ENCODE measurements at places on chromosomes 1 and 21.
A peak's percentile ranks its signal among the peaks of the same experiment; 100 is the strongest.

GRCh38 chr1:18875107-18875795, 15.8 kb upstream of the TAS1R2 start:
- peak; percentile 74 for DNase-seq

DNA sequence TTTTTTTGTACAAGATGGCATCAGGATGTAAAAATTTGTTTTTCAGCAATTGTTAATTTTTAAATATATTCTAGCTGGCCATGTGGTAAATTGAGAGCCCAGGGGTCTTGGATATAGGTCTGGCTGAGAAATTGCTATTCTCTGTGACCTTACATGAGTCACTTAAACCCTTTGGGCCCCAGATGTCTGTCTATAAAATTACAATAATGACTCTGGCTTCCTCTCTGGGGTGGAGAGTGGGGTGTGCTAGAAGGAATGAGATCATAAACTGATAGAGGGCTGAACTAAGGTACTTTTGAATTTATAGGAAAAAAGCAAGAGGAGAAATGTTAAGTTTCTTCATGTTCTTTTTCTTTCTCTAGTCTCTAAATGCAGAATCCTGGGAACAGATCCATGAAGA, 12.4 kb upstream of the TCHH start:
- DNase-seq = no peak

GRCh38 chr1:218679391-218679790, 334.3 kb downstream of the TGFB2 start:
- DNase-seq = no peak

DNA sequence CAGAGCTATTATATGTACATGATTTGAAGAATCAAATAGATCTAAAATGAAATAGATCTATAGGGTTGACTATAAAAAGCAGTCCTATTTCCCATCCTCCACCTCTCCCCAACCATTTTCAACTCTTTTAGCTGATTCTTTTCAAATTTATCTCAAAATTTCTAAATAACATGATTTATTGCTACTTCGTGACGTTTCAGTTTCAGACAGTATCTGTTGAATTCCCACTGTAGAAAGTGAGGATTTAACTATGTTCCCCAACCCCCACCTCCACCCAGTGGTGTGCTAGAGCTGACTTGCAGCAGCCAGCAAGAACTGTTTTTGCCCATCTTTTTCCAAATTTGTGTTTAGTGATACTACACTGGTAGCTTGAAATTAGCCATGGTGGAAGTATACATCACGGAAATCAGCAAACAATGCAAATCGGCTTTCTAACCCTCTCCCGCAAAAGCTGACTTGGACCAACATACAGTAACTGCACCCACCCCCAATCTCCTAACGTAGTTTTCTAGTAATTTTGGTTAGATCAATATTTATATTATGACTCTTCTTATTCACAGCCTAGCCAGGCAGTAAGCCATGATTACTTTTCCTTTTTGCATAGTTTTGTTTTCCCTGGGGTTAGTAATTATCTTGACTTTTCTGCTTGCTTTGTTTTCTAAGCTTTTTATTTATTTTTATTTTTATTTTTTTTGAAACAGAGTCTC, 10.9 kb downstream of the SEMA4A start:
- no peak for DNase-seq

DNA sequence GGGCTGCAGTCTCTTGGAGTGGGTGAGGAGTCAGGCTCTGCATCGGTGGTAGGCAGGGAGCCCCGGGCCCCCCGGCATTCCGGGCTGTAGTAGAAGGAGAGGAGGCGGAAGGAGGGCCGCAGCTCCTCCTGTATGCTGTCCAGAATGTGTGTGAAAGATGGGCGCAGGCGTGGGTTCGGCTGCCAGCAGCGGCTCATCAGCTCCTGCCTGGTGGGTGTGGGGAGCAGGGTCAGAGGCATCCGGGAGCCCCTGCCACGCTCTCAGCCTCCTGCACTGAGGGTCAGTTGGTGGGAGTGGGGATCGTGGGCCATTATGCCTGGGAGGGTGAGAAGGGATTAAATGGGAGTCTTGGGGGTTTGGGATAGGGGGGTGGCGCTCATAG, 18.0 kb downstream of the INSRR start:
- DNase-seq = no peak

DNA sequence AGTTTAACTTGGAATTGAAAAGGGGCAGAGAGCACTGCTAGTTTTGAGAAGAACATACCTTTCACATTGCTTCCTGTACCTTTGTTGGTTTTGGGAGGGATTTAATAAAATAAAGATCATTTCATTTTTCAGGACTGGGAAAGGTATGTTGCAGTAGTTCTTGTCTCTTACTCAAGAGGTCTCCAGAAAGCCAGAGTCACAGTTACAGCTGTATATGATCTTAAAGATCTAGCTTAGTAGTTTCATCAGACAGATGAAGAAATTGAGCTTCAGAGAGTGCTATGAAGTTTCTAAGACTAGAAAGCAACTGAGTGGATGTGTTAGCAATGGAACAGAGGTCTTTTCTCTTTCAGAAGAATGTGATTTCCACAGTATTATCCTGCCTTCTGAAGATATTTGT, 1.0 kb downstream of the OR10K2 start:
- DNase-seq = no peak

GRCh38 chr1:108179018-108179417, 21.1 kb downstream of the SLC25A24 start:
- DNase-seq = no peak

GRCh38 chr1:44425341-44426082, 20.5 kb downstream of the RNF220 start:
- DNase-seq = no peak

DNA sequence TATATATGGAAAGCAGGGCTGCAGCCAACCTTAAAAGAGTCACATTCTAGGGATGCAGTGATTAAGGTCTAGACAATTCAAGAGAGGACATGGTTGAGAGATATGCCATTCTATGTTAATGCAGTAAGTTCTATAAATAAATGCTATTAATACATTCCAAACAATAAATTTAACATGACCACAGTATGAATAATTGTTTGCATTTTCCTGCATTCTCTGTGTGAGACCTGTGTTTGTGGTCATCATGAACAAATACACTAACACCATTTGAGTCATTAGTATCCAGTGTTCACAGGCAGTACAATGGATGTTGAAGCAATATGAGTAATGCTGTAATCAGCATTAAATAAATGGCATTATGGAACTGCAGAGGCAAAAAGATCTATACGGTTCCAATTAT, 5.5 kb upstream of the ZRANB2 start:
- no peak for DNase-seq

GRCh38 chr1:66478116-66478515, 55.8 kb upstream of the SGIP1 start:
- DNase-seq = no peak

DNA sequence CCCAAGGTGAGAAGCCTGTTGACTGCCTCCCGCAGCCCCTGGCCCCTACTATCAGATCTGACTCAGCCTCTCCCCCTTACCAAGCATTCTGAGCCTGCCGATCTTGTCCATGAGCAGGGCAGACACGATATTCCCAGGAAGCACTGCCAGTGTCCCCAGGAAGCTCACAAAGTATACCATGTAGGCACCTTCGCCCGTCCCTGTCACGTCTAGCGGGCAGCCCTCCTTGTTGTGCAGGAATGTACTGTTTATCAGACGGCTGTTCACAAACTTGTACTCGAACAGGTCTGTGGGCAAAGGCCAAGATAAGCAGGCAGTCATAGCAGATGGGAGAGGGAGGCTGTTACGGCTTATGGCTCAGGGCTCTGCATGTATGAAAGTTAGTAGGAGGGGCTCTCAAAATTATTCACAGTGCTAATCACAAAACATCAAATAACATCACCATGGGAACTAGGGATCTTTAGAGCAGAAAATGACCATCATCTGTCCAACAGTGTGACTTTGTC, 7.3 kb downstream of the BOLA1 start:
- DNase-seq = no peak

DNA sequence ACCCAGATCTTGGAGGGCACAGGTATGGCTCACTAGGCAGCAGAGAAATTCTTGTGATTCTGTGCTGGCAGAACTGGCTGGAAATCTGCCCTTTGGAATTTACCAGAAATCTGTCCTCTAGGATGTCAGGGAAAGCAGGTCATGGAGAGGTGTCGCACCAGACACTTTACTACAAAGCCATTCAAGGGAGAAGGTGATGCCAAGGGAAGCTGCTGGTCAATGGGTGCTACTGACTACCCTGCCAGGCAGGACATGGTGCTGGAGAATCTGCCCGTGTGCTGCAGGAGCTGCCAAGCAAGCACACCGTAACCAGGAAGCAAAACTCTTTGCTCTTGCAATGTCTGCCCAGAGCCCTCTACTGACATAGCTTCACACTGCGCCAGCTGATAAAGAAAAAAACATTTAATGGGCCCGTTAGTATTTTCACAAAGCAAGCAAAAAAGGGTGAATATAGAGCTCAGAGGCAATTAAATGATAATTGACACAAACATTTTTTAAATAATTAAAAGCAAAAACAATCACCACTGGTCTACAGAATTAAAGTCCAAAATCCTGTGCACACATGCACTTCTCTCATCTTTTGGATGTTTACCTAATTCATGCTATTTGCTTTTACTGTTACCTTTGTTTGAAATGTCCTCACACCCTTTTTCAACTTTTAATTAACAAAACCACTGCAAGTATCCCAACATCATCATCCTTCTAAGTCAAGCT, 7.2 kb upstream of the FBXO28 start:
- peak; percentile 51 for DNase-seq

GRCh38 chr21:34649400-34649799, 19.4 kb upstream of the CLIC6 start:
- DNase-seq = no peak

GRCh38 chr1:44839576-44839975, 3.5 kb downstream of the PTCH2 start:
- DNase-seq = no peak

DNA sequence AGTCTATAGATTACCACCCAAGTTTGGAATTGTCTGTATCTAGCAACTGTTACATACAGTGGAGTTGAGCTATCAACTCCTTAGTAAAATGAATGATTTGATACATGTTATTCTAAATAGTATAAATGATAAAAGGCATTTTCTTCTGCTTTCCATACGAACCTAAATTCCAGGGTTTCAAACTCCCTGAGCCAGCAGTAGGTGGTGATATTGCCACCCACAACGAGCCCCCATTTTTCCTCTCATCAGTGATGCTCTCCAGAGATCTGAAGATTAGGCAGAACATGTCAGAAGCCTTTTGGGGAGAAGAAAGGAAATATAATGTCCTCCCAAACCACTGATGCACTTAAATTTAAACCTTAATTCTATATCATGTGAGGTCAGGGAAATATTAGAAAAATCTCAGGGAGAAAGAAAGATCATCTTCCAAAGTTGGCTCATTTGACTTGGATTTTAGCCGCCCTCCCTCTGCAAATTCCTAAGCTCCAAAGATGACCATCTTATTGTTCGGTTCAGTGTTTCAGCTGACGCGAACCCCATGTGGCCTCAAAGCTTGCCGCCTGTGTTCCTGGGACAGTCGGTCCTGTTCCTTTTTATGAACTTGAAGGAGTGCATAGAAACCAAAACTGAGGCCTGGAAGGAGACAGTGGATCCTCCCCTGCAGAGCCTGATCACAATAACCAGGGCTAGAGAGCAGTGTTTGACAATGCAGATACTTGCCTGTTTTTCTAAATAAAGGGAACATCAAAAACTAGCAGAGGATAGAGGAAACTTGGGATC, 2.3 kb downstream of the EVA1C start:
- no peak for DNase-seq

DNA sequence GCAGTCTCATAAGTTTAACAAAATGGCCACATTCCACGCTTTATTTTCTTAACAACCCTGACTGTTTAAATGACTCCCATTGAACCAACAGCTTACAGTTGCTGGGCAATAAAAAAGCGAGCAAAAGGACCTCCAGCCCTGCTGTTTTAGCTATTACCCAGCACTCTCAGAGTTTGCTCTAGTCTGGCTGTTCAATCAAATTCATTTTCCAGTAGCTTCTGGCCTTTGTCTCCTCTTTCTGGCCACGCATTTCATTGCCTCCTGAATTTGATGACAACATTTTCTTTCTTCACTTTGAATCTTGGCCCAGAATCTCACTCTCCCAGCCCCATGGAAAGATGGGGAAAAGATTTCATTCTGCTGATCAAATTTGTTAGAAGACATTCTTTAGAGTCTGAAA, 44.1 kb upstream of the DOCK7 start:
- no peak for DNase-seq

DNA sequence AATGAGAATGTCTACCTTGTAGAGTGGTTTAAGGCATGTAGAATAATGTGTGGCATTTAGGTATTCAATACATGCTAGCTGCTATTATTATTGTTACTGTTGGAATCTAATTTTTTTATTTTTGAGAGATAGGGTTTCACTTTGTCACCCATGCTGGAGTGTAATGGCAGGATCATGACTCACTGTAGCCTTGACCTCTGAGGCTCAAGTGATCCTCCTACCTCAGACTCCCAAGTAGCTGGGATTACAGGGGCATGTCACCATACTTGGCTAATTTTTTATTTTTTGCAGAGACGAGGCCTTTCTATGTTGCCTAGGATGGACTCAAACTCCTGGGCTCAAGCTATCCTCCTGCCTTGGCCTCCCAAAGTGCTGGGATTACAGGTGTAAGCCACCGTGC, 61.9 kb downstream of the EPB41 start:
- no peak for DNase-seq

DNA sequence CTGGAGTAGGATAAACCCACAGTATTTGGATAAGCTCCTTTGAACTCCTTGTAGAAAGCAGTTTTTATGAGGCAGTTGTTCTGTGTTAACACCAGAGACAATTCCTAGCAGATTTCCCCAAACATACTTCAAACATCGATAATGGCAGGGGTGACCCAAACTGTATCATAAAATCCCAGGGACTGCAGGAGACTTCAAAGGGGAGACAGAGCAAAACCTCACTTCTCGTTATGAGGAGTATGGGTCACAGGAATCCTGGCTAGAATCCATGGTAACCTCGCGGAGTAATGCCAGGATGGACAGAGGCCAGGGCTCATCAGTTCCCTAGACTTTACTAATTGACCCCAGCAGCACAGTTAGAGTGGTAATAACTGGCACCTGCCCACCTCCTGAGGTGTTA, 148.0 kb downstream of the DHRS3 start:
- no peak for DNase-seq

DNA sequence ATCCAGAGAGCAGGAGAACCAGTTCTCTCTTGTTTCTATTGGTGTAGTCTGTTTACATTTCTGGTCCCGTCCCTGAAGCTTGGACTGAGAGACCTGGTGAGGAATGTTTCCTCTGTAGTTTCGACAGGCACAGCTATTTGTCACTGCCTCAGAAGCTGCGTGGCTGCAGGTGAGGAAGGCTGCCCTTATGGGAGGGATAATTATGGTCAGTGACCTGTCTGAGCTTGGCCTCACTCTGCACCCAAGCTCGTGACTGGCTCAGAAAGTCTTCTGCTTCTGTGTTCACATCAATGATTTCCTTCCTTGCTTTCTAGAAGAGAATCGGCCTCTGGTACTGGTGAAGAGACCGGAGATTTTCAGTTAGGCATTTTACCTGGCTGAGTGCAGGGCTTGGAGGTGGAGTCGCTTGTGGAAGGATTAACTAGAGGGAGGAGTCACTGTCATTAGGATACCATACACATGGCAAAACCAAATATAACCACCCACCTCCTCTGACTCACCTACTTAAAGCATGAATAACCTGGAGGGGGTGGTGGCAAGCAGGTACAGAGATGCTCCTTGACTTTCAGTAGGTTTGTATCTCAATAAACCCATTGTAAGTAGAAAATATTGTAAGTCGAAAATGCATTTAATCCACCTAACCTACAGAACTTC, 19.9 kb upstream of the WDR26 start:
- DNase-seq = peak; percentile 47

- no peak for DNase-seq
These were observed 50.4 kb downstream of the EIF4G3 start for GRCh38 chr1:21126324-21126723.
